ENCODE measurements at places on chromosomes 4 and X. TPM values are rescaled to one million over a fixed set of nuclear protein-coding genes. Genes with fewer than 3 reads are reported as not detected.

DNA sequence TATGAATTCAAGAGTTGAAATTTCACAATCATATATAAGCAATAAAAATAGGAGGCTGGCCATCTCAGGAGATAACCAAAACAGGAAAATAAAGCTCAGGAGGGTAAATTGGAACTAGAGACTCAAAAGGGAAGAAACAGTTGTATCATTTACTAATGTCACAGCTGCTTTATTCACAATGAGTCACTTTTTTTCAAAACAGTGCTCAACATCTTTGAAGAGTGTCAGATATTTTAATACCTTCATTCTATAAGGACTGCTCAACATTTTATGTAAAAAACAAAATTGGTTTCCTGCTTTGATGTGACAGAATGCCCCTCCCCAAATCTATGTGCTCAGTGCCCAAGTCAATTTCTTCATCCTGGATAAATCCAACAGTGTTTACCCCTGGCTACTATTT is 97.7 kb downstream of the DDX60 start:
- peaks cover 3% of the 10 kb centered on the region for H3K4me1 ChIP-seq
- no peak overlapping the region for H3K4me3 ChIP-seq
- no peak overlapping the region for H3K27ac ChIP-seq
- H3K27me3 ChIP-seq: no peaks in the 10 kb centered on the region
- H3K36me3 ChIP-seq: peaks cover 51% of the 10 kb centered on the region

GRCh38 chr4:110085131-110085530 is 113.3 kb downstream of the ELOVL6 start:
- H3K4me1 ChIP-seq: peaks cover 50% of the 10 kb centered on the region
- H3K4me3 ChIP-seq: no peak overlapping the region
- peaks cover 2% of the 10 kb centered on the region for H3K36me3 ChIP-seq
- peak; percentile 40 for DNase-seq
- no peak overlapping the region for H3K27ac ChIP-seq

MAML3 gene
- 0.76 TPM for total RNA-seq

CT45A5 gene
- not detected for total RNA-seq

SLITRK2 gene
- not detected for total RNA-seq

DNA sequence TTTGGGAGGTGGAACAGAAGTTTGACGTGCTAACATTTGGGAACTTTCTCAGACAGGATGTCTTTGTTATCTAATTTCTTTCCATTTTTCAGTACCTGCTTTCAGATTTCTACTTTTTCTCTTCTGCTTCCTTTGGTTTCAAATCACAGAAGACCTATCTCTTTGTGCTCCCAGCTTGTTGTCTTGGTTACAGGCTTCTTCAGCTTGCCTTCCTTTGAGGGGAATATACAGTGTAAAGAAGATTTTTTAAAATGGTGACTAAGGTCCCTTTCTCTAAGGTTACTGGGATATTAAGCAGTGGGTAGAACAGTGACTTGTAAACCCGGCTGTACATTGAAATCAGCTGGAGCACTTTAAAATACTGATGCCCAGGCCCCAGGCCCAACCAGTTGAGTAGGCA is 48.0 kb downstream of the TMEM164 start:
- no peak overlapping the region for H3K4me3 ChIP-seq
- DNase-seq: no peak
- H3K27ac ChIP-seq: no peak overlapping the region
- H3K27me3 ChIP-seq: no peaks in the 10 kb centered on the region

GRCh38 chrX:133473451-133473850 is 58.2 kb upstream of the GPC4 start:
- H3K27ac ChIP-seq: no peak overlapping the region
- H3K4me3 ChIP-seq: no peak overlapping the region
- no peaks in the 10 kb centered on the region for H3K4me1 ChIP-seq

GRCh38 chr4:176885224-176885623 is 92.5 kb upstream of the VEGFC start:
- no peaks in the 10 kb centered on the region for H3K27me3 ChIP-seq
- no peaks in the 10 kb centered on the region for H3K36me3 ChIP-seq
- no peaks in the 10 kb centered on the region for H3K4me1 ChIP-seq
- no peak overlapping the region for H3K27ac ChIP-seq
- H3K4me3 ChIP-seq: no peak overlapping the region
- DNase-seq: no peak

DNA sequence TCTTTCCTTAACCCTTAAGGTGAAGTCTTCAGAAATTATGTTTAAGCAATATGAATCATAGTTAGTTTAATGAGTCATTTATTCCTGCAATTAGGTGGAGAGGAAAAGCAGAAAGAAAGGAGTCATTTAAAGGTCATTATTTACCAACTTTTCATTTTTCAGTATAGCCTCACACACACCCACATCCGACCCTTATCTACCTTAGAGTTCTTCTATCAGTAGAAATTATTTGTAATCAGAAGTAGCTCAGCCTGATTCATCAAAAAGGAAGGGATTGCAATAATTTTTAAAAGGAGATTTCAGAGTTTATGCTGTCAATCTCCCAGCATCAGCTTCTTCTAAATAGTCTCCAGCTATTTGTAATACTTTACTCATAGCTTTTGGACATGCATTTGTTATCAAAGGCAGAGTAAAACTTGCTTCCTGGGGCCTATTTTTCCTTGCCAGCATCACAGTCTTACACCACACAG is 5.9 kb downstream of the ANXA10 start:
- H3K36me3 ChIP-seq: no peaks in the 10 kb centered on the region
- H3K4me1 ChIP-seq: no peaks in the 10 kb centered on the region
- H3K4me3 ChIP-seq: no peak overlapping the region

DNA sequence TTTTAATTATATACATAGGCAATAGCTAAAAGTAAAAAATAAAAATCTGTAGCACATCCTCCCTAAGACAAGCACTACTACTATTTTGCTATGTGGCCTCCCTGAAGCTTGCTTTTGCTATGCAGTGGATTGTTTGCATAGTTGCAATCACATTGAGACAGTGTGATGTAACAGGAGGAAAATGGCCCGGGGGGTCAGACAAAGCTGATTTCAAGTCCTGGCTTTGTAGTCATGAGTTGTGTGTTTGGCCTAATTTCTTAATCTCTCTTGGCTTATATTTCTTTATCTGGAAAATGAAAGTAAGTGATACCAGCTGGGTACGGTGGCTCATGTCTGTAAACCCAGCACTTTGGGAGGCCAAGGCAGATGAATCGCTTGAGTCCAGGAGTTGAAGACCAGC is 166.6 kb downstream of the LHFPL1 start:
- H3K27me3 ChIP-seq: no peaks in the 10 kb centered on the region
- H3K36me3 ChIP-seq: no peaks in the 10 kb centered on the region
- no peak overlapping the region for H3K4me3 ChIP-seq
- H3K4me1 ChIP-seq: no peaks in the 10 kb centered on the region

FRG2 gene
- total RNA-seq: not detected

GRCh38 chrX:132270021-132270420 is 50.8 kb upstream of the RAP2C start:
- H3K27ac ChIP-seq: no peak overlapping the region
- no peak for DNase-seq
- H3K27me3 ChIP-seq: no peaks in the 10 kb centered on the region
- H3K4me3 ChIP-seq: no peak overlapping the region

DOK7 gene
- total RNA-seq: not detected

DNA sequence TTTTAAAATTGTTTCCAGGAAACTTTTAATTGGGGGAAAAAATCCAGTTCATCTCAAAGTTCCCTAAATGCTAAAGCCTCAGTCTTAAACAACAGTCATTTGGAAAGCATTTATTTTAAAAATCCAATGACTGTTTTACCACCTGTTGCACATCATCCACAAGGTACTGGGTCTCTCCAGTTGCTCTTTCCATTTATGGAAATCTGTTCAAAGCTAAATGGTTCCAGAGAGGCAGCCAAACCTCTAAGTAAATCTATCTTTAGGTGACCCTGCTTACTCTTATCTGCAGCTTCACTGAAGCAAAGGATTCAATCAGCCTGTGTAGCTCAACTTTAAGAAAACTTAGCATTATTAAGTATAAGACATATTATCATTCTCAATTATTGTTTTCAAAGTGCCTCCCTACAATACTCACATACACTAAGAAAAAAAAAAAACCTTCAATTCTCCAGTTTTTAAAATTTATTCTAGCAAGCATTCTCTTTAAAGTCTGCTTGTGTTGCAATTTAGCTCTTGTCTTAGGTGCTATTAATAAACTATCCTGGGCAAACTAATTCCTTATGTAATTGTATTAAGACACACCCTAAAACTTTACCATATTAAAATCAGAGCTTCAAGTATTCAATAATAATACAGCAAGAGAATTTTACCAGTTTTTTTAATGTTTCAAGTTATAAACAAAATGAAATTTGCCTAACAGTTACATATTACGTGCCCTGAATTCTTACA is 60.6 kb downstream of the NOCT start:
- DNase-seq: no peak
- no peaks in the 10 kb centered on the region for H3K27me3 ChIP-seq
- no peak overlapping the region for H3K27ac ChIP-seq
- H3K4me3 ChIP-seq: no peak overlapping the region

- H3K4me3 ChIP-seq: peak overlapping the region; percentile 90
- H3K36me3 ChIP-seq: peaks cover 40% of the 10 kb centered on the region
- peak overlapping the region; percentile 98 for H3K27ac ChIP-seq
- H3K27me3 ChIP-seq: no peaks in the 10 kb centered on the region
- peaks cover 21% of the 10 kb centered on the region for H3K4me1 ChIP-seq
- DNase-seq: peak; percentile 30
Observed at GRCh38 chr4:125833-126232, 1.5 kb downstream of the ZNF718 start.

P2RY8 gene
- 10.6 TPM for total RNA-seq

GRCh38 chr4:57109847-57110639 is at the start of gene IGFBP7:
Gene IGFBP7 (minus strand): TSS chr4:57110385. CDS start chr4:57110351, 34 bp downstream.
- peaks cover 58% of the 10 kb centered on the region for H3K27me3 ChIP-seq
- no peak within 1 kb of the TSS for H3K27ac ChIP-seq

All from activated naive CD4-positive, alpha-beta T cell treated with anti-CD3 and anti-CD28 coated beads for 36 hours (primary cell).